ENCODE measurements at places on chromosomes 13 and 19.

DNA sequence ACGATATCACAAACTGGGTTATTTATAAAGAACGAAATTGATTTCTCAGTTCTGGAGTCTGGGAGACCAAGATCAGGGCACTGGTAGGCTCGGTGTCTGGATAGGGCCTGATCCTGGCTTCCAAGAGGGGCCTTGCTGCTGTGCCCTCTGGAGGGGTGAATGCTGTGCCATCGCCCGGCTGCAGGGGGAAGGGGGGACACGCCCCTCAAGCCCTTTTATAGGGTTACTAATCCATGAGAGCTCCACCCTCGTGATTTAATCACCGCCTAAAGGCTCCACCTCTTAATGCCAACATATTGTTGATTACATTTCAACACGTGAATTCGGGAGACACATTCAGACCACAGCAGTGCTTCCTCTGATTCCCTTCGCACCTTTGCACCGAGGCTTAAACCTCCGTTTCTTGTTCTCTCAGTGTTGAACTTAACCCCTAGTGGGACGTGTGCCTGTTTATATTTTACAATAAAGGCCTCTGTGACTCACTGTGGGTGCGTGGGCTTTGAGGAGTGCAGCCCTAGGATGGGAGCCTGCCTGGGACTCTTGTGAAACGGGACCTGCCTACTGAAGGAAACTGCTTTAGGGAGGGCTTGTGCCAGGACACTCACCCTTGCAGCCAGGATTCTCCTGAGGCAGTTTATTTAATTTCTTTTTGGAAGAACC is 52.4 kb upstream of the SPATA13 start:
- DNase-seq: no peak

DNA sequence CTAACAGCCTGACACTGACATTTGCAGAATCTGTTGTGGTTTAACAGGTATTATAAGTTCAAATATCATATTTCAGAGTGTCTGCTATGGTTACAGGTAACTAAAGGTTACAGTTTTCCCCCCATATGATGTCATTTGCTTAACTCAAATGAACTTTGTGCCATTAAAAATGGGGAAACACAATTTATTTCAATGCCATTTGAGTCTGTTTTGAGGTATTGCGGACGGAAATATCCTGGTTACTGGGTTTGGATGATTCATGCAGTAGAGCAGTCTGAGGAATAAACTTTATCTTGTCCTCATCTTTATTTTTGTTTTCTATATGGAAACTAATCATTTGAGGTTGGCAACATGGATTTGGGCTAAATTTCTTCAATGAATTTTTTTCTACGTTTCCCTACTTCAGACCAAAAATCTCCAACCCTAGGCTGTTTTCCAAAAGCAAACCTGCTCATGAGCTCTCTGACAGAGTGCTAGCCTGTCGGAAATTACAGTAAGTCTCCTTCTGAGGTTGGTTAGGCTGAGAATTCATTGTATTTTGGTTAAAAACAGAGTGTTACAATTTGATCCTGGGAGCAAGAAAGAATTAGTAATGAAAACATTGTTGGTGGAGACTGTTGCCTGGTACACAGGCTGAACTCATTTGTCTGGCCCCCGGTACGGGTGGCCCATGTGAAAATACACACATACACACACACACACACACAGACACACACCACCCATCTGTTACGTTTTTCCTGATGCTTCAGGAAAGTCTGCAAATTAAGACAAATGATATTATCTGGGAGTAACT is 66.1 kb downstream of the AKAP11 start:
- DNase-seq: no peak

DNA sequence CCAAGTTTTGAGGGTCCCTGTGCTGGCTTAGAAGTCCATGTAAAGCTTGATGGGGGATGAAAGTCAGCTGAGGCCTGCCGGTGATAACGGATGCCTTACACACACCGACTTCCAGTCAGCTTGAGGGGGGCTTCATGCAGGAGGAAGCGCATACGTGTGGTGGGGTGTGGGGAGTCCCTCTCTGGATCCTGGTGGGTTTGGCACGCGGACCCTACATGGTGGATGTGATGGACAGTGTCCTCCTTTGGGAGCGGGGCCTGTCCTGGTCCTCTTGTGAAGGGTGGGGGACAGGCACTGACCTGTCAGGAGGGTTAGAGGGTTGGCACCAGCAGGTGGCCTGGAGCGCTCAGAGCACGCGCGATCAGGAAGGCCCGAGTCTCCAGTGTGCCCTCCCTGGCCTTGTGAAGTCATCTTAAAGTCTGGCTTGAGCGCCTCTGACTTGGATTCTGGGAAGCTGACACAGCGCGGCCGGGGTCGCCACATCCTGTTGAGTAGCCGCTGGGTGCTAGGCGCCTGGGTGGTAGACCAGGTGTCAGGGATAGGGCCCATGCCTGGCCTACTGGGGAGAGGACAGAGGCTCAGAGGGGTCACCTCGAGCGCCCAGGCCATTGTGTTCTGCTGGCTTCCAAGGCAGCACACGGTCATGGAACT is 2.9 kb downstream of the DAZAP1 start:
- DNase-seq: no peak

GRCh38 chr13:104843401-104843800 is 1692.1 kb downstream of the EFNB2 start:
- no peak for DNase-seq

GRCh38 chr13:49532593-49532992 is 36.8 kb downstream of the PHF11 start:
- DNase-seq: no peak

DNA sequence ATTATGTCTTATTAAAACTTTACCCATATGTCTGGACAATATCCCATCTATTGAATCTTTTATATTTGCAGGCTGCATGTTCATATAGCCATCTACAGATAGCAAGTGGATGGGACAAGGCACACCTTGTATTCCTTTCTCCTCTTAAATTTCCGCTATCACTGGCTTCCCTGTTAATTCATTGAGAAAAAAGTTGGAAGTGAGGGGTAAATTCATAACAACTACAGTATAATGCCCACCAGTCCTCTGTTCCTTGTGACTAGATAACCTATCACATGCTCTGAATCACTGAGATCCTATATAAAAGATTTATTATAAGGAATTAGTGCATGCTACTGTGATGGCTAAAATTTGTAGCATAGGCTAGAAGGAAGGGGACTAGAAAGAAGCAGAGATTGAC is 1005.8 kb upstream of the ATXN8OS start:
- DNase-seq: no peak

DNA sequence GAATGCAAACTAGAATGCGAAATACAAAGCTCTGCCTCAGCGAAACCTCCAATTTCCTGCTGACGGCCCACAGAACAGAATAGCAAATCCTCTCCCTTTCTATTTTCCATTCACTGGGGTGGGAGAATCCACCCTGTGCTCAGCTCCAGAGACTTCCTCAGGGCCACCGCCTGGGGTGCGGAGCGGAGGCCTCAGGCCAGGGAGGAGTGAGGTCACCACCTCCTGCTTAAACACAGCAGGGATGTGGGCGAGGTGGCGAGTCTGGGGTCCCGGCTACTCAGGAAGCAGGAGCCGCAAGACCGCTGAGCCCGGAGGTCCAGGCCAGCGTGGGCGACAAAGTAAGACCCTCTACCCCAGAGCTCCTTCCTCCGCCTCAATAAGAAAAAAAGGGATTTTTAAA is 666 bp upstream of the ZNF320 start:
- no peak for DNase-seq

DNA sequence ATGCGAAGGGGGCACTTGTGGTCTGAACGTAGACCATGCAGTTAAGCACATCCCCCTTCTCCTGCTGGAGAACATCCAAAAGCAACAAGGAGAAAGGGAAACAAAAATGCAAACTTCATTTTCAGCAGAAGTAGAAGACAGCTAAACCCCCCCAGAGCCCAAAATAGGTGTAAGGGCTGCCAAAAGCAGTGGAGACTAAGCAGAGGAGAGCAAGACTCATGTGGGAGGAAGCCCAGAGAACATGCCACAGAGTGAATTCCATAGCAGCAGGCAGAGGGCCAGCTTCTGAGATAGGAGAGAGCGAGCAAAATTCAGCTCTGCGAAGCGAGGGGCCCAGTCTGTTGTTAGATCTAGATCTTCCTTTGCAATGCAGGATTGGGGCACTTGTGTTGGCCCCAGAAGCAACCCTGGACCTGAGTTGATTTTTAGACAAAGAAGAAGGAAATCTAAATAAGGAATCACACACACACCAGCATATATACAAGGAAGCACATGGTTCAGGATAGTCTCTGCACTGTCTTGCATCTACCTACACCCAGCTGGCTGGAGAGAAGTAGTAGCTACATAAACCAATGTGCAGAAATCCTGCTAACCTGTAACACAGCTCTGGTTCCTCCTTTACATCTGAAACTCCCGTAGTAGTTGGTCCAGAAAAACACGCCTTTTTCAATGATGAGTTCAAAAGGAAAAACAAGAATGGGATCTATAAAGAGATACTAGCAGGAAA is 199.6 kb downstream of the SPRY2 start:
- no peak for DNase-seq
